Natural killer cell treated with Interleukin-12 subunit alpha and Interleukin-12 subunit beta and Interleukin-15 and Interleukin-18, amount 100 ng/mL, for 72 hours (primary cell): ENCODE measurements at places on chromosomes 4 and X. TPM values are rescaled to one million over a fixed set of nuclear protein-coding genes. Genes with fewer than 3 reads are reported as not detected.

Gene ARHGEF9
- total RNA-seq: 36.0 TPM

Gene LPAR4
- not detected for total RNA-seq

- no peak for DNase-seq
- no peak overlapping the region for H3K4me3 ChIP-seq
- no peaks in the 10 kb centered on the region for H3K4me1 ChIP-seq
- no peak overlapping the region for H3K27ac ChIP-seq
- H3K27me3 ChIP-seq: no peaks in the 10 kb centered on the region
- H3K36me3 ChIP-seq: peaks cover 12% of the 10 kb centered on the region
These were observed 743.3 kb upstream of the AGA start for GRCh38 chr4:178185517-178185916.

Gene FREM3
- total RNA-seq: not detected

Gene G6PD
- 227 TPM for total RNA-seq

- no peaks in the 10 kb centered on the region for H3K4me1 ChIP-seq
- no peak for DNase-seq
- H3K4me3 ChIP-seq: no peak overlapping the region
- H3K27me3 ChIP-seq: peaks cover 9% of the 10 kb centered on the region
These were observed 4.5 kb upstream of the PDE6B start for GRCh38 chr4:620851-621261.

DNA sequence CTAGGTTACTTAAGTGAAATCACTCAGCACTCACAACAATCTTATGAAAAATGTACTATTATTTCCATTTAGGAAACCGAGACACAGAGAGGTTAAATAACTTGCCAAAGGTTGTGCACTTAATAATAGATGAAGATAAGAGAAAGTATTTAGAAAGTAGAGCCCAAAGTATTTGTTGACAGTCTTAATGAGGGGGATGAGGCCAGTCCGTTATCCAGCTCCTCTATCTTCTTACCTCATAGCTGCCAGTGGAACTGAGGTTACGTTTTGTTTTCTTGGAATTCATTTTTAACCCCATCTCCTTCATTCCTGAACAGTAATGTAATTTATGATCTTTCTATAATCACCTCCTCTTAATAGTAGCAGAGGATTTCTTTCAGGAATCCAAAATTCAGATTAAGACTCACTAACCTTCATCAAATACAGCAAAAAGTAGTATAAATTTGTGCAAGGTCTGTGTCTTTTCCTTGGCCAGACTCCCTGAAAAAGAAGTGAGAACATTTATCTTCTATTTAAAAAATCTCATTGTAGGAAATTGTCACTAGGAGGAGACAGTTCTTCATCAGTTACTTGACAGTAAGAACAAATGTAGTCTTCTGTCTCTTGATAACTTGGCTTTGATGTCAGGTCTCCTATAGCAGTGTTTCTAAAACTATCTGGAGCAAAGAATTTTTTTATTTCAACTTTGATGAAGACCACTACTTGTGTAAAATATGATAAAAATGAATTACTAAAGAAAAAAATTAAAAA, 35.5 kb downstream of the F8 start:
- H3K36me3 ChIP-seq: no peaks in the 10 kb centered on the region
- no peaks in the 10 kb centered on the region for H3K4me1 ChIP-seq
- no peak overlapping the region for H3K27ac ChIP-seq
- DNase-seq: no peak

GRCh38 chrX:6852121-6852520, 295.4 kb upstream of the STS start:
- no peak overlapping the region for H3K27ac ChIP-seq
- H3K36me3 ChIP-seq: no peaks in the 10 kb centered on the region
- H3K4me3 ChIP-seq: no peak overlapping the region
- no peaks in the 10 kb centered on the region for H3K27me3 ChIP-seq

- H3K27ac ChIP-seq: no peak overlapping the region
- H3K27me3 ChIP-seq: peaks cover 18% of the 10 kb centered on the region
- H3K4me3 ChIP-seq: no peak overlapping the region
- no peaks in the 10 kb centered on the region for H3K36me3 ChIP-seq
- H3K4me1 ChIP-seq: no peaks in the 10 kb centered on the region
These were observed 44.0 kb downstream of the NUDT10 start for GRCh38 chrX:51376672-51377071.

- H3K36me3 ChIP-seq: no peaks in the 10 kb centered on the region
- DNase-seq: no peak
- no peak overlapping the region for H3K27ac ChIP-seq
- peaks cover 31% of the 10 kb centered on the region for H3K4me1 ChIP-seq
- H3K27me3 ChIP-seq: no peaks in the 10 kb centered on the region
- H3K4me3 ChIP-seq: peak overlapping the region; percentile 71
These were observed 59.8 kb downstream of the CASK start for GRCh38 chrX:41863343-41864203.

Gene MED28
- 35.2 TPM for total RNA-seq

DNA sequence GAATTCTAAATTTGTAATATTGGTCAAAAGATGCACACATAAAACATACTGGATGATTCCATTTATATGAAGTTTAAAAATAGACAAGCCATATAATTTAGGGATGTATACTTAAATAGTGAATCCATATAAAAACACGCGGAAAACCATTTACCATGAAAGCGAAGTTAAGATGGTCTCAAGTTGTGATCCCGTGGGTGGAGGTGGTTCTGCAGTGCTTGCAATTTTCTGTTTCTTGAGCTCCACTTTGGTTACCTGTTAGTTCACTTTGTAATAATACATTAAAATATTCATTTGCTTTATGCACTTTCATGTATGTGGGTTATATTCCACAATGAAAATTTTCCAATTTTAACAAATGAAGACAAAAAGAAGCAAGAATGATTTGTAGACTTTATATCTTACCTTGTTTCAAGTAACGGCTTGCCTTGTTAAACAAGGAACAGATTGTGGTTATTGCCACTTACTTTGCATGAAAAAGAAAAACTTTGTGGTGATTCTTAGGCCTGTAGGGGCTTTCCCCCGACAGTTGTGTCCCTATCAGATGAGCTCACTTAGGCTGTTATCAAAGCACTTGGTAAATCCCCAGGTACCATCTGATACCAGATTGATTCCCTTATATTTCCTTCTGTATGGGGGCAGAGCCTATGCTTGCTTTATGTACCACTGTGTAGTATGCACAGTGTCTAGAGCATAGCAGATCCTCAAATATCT, 12.2 kb downstream of the UCP1 start:
- H3K27ac ChIP-seq: no peak overlapping the region
- H3K36me3 ChIP-seq: no peaks in the 10 kb centered on the region
- H3K4me3 ChIP-seq: no peak overlapping the region
- peaks cover 6% of the 10 kb centered on the region for H3K4me1 ChIP-seq
- peaks cover 8% of the 10 kb centered on the region for H3K27me3 ChIP-seq

DNA sequence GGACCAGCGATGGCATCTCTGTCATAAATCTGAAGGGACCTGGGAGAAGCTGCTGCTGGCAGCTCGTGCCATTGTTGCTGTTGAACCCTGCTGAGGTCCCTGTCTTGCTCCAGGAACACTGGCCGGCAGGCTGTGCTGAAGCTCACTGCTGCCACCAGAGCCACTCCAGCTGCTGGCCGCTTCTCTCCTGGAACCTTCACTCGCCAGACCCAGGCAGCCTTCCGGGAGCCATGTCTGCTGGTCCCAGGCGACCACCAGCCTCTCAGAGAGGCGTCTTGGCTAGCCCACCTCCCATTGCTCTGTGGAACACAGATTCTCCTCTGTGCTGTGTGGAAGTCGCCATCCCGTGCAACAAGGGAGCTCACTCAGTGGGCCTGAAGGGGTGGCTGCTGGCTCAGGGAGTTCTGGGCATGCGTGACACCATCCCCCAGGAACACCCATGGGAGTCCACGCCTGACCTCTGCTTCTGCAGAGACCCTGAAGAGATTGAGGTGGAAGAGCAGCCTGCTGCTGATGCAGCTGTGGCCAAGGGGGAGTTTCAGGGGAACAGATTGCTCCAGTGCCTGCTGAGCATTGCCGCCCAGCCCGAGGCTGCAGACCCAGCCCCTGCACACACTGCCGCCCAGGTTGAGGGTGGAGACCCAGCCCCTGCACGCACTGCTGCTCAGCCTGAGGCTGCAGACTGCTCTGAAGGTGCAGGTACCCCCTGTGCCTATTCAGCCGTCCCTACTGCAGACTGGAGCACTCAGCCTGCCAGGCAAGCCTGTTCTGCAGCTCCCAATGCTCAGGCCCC, 33.1 kb upstream of the CYP4V2 start:
- H3K27me3 ChIP-seq: peaks cover 6% of the 10 kb centered on the region
- DNase-seq: no peak

Gene INTU
- 0.50 TPM for total RNA-seq

GRCh38 chr4:23291139-23291538, 598.4 kb downstream of the GBA3 start:
- H3K27ac ChIP-seq: no peak overlapping the region
- H3K27me3 ChIP-seq: no peaks in the 10 kb centered on the region
- no peaks in the 10 kb centered on the region for H3K4me1 ChIP-seq
- no peak overlapping the region for H3K4me3 ChIP-seq
- no peak for DNase-seq

DNA sequence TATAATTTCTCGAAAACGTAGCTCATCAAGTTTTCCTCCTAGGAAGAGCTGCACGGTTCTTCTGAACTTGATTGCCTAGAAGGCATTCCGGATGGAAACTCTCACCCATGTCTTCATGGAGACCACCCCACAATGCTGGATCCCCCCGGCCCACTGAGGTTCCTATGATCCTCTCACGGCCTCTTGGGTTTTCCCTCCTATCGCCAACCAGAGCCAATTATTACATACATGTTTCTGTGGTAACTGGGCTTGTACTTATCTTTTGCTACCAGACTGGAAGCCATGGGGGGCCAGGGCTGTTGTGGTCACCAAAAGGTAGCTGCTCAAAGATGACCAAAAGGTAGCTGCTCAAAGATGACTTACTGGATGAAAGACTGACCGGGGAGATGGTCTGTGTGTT, 131.5 kb downstream of the AFAP1 start:
- peaks cover 3% of the 10 kb centered on the region for H3K4me1 ChIP-seq
- no peak for DNase-seq
- H3K27me3 ChIP-seq: no peaks in the 10 kb centered on the region
- H3K36me3 ChIP-seq: no peaks in the 10 kb centered on the region

- H3K4me1 ChIP-seq: peaks cover 30% of the 10 kb centered on the region
- H3K4me3 ChIP-seq: peak overlapping the region; percentile 79
These were observed 32.6 kb upstream of the SPON2 start for GRCh38 chr4:1204828-1205585.

GRCh38 chr4:71367546-71367945, 28.7 kb downstream of the SLC4A4 start:
- no peak for DNase-seq
- peaks cover 3% of the 10 kb centered on the region for H3K4me1 ChIP-seq
- no peaks in the 10 kb centered on the region for H3K36me3 ChIP-seq
- H3K4me3 ChIP-seq: no peak overlapping the region
- no peaks in the 10 kb centered on the region for H3K27me3 ChIP-seq
- no peak overlapping the region for H3K27ac ChIP-seq
